K562 (cell line): ENCODE measurements at places on chromosomes 4 and X. TPM values are rescaled to one million over a fixed set of nuclear protein-coding genes. Genes with fewer than 3 reads are reported as not detected.

DNA sequence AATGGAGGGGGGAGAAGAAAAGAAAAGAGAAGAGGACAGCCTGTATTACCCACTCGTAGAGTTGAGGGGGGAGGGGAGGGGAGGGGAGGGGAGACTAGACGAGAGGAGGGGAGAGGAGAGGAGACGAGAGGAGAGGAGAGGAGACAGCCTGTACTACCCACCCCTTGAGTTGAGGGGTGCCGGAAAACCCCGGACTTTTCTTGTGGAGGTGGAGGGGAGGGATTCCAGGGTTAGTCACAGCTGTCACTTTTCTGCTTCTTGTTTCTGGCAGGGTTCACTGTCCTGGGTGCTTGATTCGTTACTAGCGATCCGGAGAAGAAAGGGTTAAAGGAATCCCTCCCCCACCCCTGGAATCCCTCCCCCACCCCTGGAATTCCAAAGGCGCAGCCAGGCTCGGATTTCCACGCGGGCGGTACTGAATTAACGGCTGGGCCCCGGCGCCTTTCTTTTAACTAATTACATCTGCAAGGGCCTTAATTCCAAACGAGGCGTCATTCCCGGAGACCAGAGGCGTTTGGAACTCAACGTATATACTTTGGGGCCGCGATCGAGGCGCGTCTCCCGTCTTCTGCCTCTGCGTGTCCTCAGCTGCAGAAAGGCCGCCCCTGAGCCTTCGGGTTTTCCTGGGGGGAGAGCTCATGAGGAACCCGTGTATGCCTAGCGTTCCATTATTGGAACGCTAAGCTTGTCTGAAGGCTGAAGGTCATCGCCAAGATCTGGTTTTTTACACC lies 20.1 kb upstream of the CSF2RA start:
- no peak for DNase-seq

GRCh38 chr4:64465263-64465662 lies 56.0 kb upstream of the TECRL start:
- no peak for DNase-seq

Gene MAGEA11
- not detected in 2 replicates for polyA plus RNA-seq

Gene SOX3
- not detected in 2 replicates for polyA plus RNA-seq

DNA sequence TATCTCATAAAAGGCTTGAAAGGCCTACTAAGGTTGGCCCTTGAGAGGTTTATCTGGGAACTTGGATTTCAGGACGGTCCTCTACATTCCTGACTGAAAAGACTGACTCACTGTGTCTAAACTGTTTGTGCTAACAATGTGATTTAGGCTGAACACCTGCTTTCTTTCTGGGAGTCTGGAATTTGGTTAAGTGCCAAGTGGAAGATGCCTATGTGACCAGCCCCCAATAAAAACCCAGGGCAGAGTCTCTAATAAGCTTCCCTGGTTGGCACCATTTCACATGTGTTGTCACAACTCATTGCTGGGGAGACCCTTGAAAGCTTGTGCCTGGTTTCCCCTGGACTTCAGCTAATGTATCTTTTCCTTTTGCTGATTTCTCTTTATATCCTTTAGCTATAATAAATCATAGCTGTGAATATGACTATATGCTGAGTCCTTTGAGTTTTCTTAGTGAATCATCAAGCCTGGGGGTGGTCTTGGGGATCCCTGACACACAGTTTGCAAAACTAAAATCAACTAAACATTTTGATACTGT lies 55.1 kb downstream of the GPR82 start:
- no peak for DNase-seq
